ENCODE measurements at places on chromosomes 2 and 18. TPM values are rescaled to one million over a fixed set of nuclear protein-coding genes. Genes with fewer than 3 reads are reported as not detected.

DNA sequence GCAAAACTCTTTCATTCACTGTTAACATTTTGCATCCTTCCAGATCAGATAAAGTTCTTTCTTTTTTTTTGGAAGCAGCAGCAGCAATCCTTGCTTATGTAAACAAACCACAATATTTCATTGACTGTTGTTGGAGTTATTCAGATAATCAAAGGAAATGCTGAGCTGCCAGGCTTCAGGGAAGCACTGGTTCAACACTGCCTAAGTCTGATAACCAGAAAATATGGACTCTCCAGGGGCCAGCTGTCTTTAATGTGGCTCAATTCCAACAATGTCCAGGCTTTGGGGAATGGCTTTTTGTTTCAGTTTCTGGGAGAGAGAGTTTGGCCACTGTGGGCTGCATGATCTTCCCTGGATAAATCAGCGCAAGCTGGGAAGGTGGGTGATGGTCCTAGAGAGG lies 354.3 kb downstream of the AKAIN1 start:
- DNase-seq: no peak
- H3K27me3 ChIP-seq: no peaks in the 10 kb centered on the region
- H3K27ac ChIP-seq: no peak overlapping the region
- H3K4me3 ChIP-seq: no peak overlapping the region

DNA sequence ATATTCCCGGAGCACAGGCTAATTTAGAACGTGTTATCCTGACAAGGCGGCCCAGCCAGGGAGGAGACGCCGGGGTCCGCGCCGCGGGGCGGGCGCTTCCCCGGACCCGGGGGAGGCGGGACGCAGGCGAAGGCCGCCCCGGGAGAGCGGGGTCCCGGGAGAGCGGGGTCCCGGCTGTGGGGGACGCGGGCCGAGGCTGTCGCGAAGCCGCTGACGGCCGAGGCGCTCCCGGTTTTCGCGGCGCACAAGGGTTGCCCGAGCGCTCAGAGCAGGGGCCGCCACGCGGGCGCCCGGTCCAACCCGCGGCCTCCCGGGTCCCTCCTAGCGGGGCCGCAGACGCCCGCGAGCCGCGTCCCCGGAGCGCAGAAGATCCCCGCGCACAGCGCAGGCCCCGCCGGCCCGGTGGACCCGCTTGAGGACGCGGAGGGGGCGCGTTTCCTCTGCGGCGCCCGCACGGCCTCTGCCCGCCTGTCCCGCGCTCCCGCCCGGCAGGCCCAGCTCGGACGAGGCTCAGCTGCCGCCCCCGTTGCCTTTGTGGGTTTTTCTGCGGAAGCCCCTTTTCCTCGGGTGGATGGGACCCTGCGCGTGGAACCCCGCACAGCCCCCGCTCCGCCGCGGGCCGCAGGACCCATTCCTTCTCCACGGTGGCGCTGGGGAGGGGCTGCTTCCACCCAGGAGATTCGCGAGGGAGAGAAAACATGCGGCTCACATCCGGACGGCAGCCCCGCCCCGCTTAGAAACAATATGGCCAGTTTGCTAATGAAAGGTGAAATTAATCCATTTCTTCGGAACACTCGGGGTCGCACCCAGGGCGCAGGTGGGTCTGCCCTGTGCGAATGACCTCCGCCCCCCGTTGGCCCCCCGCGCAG lies 9.6 kb upstream of the KCNG2 start:
- H3K27me3 ChIP-seq: peaks cover 50% of the 10 kb centered on the region
- no peaks in the 10 kb centered on the region for H3K36me3 ChIP-seq
- peaks cover 7% of the 10 kb centered on the region for H3K4me1 ChIP-seq
- no peak overlapping the region for H3K27ac ChIP-seq

- H3K4me3 ChIP-seq: no peak overlapping the region
- H3K27ac ChIP-seq: no peak overlapping the region
- no peaks in the 10 kb centered on the region for H3K4me1 ChIP-seq
- no peak for DNase-seq
- no peaks in the 10 kb centered on the region for H3K27me3 ChIP-seq
- no peaks in the 10 kb centered on the region for H3K36me3 ChIP-seq
These were observed 194.1 kb downstream of the MIB1 start for GRCh38 chr18:21934766-21935015.

DNA sequence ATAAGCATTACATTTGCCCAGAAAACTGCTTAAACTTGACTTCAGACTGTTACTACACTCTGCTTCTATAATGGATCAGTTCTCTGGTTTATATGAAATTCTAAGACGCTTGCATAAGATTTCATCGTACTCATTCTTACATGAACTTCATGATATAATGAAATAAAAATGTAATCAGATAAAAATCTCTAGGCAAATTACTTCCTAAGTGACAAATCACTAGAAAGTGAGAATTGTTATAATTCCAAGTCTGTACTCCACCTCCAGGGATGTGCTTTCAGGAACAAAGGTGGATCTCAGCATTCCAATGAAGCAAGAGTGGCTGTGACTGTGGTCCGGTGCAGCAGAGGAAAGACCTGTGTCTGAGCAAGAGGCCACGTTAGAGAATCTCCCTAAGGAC lies 226.2 kb downstream of the PIEZO2 start:
- H3K4me1 ChIP-seq: no peaks in the 10 kb centered on the region
- H3K4me3 ChIP-seq: no peak overlapping the region
- DNase-seq: no peak
- H3K27ac ChIP-seq: no peak overlapping the region
- H3K36me3 ChIP-seq: no peaks in the 10 kb centered on the region

GRCh38 chr2:235921508-235922191 lies 246.5 kb downstream of the GBX2 start:
- H3K36me3 ChIP-seq: no peaks in the 10 kb centered on the region
- no peak overlapping the region for H3K27ac ChIP-seq
- H3K4me1 ChIP-seq: no peaks in the 10 kb centered on the region
- H3K27me3 ChIP-seq: no peaks in the 10 kb centered on the region
- no peak for DNase-seq
- H3K4me3 ChIP-seq: no peak overlapping the region

- H3K4me3 ChIP-seq: no peak overlapping the region
- DNase-seq: no peak
- H3K4me1 ChIP-seq: no peaks in the 10 kb centered on the region
- H3K36me3 ChIP-seq: no peaks in the 10 kb centered on the region
- no peak overlapping the region for H3K27ac ChIP-seq
These were observed 133.5 kb downstream of the CDH20 start for GRCh38 chr18:61466736-61467135.

DNA sequence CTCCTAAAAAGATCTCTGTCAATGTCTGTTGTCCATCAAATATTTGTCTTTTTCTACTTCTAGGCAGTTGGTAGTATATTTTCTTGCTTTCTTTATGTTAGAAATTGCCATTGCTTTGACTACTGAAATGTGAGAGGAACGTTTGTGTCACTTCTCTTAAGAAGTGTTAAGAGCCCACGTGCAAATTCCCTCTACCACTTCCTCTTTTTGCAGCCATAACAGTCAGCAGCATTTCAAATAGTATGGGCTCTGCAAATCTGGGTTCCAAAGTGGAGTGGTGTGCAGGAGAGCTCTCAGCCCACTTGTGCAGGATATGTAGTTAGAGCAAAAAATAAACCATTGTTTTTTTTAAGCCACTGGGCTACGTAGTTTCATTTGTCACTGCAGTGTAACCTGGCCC lies 314.0 kb downstream of the MEIS1 start:
- H3K27ac ChIP-seq: no peak overlapping the region
- H3K4me3 ChIP-seq: no peak overlapping the region
- H3K36me3 ChIP-seq: no peaks in the 10 kb centered on the region
- no peaks in the 10 kb centered on the region for H3K27me3 ChIP-seq

- no peaks in the 10 kb centered on the region for H3K36me3 ChIP-seq
- DNase-seq: no peak
- no peak overlapping the region for H3K4me3 ChIP-seq
- peaks cover 10% of the 10 kb centered on the region for H3K27me3 ChIP-seq
These were observed 153.5 kb downstream of the SLC39A10 start for GRCh38 chr2:195810340-195811098.

DNA sequence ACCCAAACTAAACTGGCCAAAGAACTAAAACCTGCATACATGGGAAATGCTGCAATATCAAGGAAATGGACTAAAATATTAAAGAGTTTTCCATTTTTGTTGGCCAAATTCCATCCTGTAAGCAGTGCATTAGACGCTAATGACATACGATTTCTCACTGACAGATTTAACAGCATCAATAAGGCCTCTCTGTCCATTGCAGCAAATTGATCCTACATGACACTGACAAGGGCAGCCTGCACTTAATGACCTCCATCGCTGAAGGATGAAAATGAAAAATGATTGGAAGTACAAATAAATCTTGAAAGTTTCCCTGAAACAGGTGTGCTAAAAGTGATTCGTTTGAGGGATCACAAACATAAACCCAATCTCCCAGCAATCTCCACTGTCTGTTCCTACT lies 317.6 kb upstream of the KLHL14 start:
- no peaks in the 10 kb centered on the region for H3K36me3 ChIP-seq
- H3K27me3 ChIP-seq: no peaks in the 10 kb centered on the region
- DNase-seq: no peak
- no peaks in the 10 kb centered on the region for H3K4me1 ChIP-seq

DNA sequence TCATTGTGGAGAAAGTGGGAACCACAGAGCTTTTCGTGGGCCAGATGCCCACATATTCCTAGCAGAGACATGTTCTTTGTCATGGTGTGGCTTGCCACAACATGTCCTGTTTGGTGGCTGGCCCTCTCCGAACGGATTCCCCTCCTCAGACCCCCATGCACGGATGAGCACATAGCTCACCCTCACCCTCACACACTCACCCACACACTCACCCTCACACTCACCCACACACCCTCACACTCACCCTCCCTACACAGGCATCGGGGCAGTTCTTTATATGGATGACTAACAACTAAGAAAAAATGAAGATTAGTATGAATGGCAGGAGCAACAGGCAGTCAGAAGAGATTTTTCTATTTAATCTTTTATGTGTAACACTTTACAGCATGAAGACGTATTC lies 149.9 kb downstream of the ZNF236 start:
- no peak overlapping the region for H3K27ac ChIP-seq
- H3K36me3 ChIP-seq: peaks cover 5% of the 10 kb centered on the region
- no peaks in the 10 kb centered on the region for H3K27me3 ChIP-seq
- DNase-seq: no peak

DNA sequence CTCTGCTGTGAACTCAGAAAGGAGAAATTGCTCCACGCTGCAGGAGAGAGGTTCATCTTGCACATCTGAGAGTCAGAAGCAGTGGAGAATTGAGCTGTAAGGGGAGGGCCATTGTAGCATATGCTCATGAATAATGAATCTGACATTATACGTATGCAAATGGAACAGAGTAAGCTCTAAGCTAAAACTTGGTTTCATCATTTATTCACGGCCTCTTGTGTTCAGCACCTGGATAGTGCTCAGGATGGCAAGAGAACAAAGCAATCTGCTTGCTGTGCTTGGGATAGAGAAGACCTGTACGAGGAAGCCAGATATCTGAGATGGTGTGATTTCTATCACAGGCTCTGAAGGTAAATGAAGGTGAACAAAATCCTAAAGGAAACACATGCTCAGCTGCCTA lies 87.9 kb upstream of the GCFC2 start:
- H3K27ac ChIP-seq: no peak overlapping the region
- no peaks in the 10 kb centered on the region for H3K4me1 ChIP-seq
- H3K27me3 ChIP-seq: peaks cover 2% of the 10 kb centered on the region
- no peaks in the 10 kb centered on the region for H3K36me3 ChIP-seq

GRCh38 chr2:227147023-227147422 lies 17.0 kb downstream of the COL4A4 start:
- H3K4me1 ChIP-seq: no peaks in the 10 kb centered on the region
- no peak overlapping the region for H3K27ac ChIP-seq
- no peak overlapping the region for H3K4me3 ChIP-seq
- H3K36me3 ChIP-seq: no peaks in the 10 kb centered on the region
- DNase-seq: no peak
- H3K27me3 ChIP-seq: peaks cover 5% of the 10 kb centered on the region

DNA sequence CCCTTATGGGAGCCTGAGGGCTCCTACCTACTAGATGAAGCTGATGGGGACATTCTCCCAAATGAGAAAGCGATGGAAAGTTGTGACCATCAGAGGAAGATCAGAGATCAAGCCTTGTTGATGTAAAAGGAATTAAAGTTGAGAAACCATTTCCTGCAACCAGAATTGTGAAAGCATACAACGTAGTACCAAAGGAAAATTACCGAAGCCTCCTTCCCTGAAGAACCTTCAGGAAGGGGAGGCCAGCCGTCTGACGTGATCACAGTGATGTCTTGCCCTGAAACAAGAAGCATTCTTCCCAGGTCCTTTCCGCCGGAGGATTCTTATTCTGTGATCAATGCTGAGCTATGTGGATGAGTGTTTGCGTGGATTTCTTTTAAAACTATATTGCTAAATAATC lies 211.6 kb upstream of the TNP1 start:
- no peak overlapping the region for H3K27ac ChIP-seq
- no peak for DNase-seq
- H3K4me3 ChIP-seq: no peak overlapping the region
- no peaks in the 10 kb centered on the region for H3K36me3 ChIP-seq

GRCh38 chr2:85447222-85447585 lies 28.7 kb downstream of the SH2D6 start:
- H3K27me3 ChIP-seq: no peaks in the 10 kb centered on the region
- no peak overlapping the region for H3K27ac ChIP-seq
- H3K36me3 ChIP-seq: no peaks in the 10 kb centered on the region
- no peak overlapping the region for H3K4me3 ChIP-seq

DNA sequence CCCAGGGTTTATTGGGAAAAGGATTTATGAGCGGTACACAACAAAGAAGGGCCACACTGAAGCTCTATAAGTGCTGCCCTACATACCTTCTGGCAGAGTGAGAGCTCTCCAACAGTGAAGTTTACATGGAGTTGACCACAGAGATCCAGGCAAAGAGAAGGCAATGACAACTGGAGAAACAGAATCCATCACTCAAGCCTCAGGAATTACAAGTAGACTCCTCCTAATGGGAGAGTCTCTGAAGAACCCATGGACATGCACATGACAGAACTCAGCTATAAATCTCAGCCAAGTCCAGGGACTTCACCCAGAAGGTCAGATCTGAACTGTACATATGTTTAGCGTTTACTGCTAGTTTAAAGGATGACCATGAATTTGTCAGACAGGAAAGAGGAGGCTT lies 164.7 kb downstream of the DNAH7 start:
- H3K4me3 ChIP-seq: no peak overlapping the region
- no peak overlapping the region for H3K27ac ChIP-seq
- no peaks in the 10 kb centered on the region for H3K4me1 ChIP-seq
- no peak for DNase-seq

- no peak overlapping the region for H3K27ac ChIP-seq
- H3K4me1 ChIP-seq: no peaks in the 10 kb centered on the region
- no peak overlapping the region for H3K4me3 ChIP-seq
These were observed 273.5 kb downstream of the CDH20 start for GRCh38 chr18:61606759-61607158.

- H3K27me3 ChIP-seq: peaks cover 66% of the 10 kb centered on the region
- H3K4me3 ChIP-seq: peak within 1 kb of the TSS; percentile 73
- H3K4me1 ChIP-seq: peaks cover 9% of the 10 kb centered on the region
These were observed at the start of gene ST8SIA5 for GRCh38 chr18:46756559-46757201. Gene ST8SIA5 (minus strand): TSS chr18:46757053. CDS start chr18:46756508, 545 bp downstream.

The OR6B2 gene
- total RNA-seq: not detected

The PTPN4 gene
- total RNA-seq: 22.0 TPM

The SLC19A3 gene
- total RNA-seq: not detected

The IL36B gene
- total RNA-seq: not detected

The PAX8 gene
- 0.45 TPM for total RNA-seq

The CDCA7 gene
- 116 TPM for total RNA-seq

All from activated CD4-positive, alpha-beta T cell treated with anti-CD3 and anti-CD28 coated beads, Interleukin-2, amount 10 ng/mL, durations not matched to agents 24 days and 14 days (primary cell).